ENCODE measurements at places on chromosomes 12 and 14.

- no peak for DNase-seq
Measured at GRCh38 chr12:91628656-91629055, 446.0 kb upstream of the DCN start.

GRCh38 chr12:122875590-122876220, 20.2 kb downstream of the VPS37B start:
- DNase-seq, result no peak

GRCh38 chr14:47541662-47542061, 133.7 kb downstream of the MDGA2 start:
- DNase-seq, result no peak

GRCh38 chr12:40313928-40314327, 89.1 kb downstream of the LRRK2 start:
- DNase-seq, result no peak

DNA sequence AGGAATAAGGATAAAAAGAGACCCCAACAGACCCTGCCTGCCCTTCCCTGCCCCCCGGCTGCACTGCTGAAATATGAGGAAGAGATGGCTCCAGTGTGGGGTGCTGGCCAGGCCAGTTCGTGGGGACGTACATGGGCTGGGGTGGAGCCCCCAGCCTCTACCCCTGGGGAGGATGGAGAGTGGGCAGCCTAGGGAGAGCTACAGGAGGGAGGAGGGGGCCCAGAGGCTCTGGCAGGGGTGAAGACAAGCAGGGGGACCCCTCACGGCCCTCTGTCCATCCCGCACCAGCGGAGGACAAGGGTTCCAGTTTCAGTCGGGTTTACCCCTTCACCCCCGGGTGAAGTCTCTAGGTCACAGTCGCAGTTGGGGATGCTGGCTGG, 11.0 kb upstream of the RPLP0 start:
- DNase-seq, result no peak
